Fibroblast of the conjunctiva (primary cell): ENCODE measurements at places on chromosomes 3 and 15.

GRCh38 chr15:57820119-57820518 is 113.6 kb downstream of the POLR2M start:
- no peak for DNase-seq

DNA sequence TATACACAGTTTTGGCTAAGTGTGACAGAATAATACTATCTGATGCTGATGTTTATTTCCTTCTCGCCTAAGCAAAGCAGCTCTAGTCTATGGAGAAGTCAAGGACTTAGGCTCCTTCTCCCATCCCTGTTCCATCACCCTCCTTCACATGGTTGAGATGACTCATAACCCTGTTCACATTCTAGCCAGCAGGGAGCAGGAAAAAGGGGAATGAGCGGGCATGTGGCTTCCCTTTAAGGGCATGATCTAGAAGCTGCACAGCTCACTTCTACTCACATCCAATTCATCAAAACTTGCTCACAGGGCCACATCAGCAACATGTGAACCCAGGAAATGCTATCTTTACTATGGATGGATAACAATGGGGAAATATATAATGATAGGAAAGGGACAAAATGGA is 40.9 kb downstream of the CBLB start:
- peak; percentile 64 for DNase-seq

GRCh38 chr15:62059816-62060112 is 483 bp downstream of the VPS13C start:
- DNase-seq: no peak

GRCh38 chr3:141486496-141486745 is 406 bp upstream of the RASA2 start:
- no peak for DNase-seq

DNA sequence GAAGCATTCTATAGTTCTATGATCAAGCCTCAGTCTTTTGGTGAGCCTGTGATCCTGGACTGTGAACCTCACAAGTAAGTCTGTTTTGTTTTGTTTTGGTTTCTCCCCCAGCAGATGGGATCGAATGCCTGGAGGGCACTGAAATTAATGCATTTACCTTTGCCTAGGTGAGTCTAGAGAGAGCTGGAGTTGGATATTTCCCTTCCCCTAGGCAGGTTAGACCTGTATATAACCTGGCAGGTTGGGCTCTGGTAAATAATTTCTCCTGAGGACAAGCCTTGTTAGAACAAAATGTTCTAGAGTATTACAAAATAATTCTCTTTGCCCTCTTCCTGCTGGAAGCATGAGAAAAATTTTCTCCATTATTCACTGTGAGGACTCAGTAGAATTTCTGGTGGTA is 211.9 kb downstream of the TPRG1 start:
- DNase-seq: no peak

GRCh38 chr15:44668921-44669320 is 5.5 kb upstream of the SPG11 start:
- no peak for DNase-seq
